Stimulated activated CD8-positive, alpha-beta memory T cell treated with anti-CD3 and anti-CD28 coated beads, Interleukin-7, amount 100 ng/mL, for 24 hours (primary cell): ENCODE measurements at places on chromosomes 4 and X.

DNA sequence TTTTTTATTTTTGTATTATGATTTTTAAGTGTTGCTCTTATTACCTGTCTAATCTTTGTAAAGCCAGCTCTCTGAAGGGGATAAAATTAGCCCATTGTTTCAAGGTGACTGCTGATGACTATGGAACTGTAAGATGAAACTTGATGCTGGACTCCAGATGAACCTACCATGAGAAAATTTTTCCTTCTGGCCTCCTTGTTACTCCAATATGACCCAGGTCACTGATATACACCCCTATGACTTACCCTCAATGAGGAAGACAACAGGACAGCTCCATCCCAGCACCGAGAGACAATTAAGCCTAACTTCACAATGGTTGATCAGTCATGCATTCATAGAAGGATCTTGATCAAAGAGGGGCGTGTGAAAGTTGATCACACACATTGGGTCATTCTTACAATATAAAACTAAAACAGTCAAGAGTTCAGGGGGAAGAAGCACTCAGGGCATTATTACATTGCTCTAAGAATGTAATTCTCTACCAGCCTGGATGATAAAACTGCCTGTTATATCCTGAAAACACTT lies 230.8 kb upstream of the AGTR2 start:
- no peak for DNase-seq

GRCh38 chrX:1416327-1416784 lies 24.4 kb upstream of the SLC25A6 start:
- no peak for DNase-seq

- DNase-seq, result no peak
These were observed 447.7 kb downstream of the STIM2 start for GRCh38 chr4:27308379-27308778.

DNA sequence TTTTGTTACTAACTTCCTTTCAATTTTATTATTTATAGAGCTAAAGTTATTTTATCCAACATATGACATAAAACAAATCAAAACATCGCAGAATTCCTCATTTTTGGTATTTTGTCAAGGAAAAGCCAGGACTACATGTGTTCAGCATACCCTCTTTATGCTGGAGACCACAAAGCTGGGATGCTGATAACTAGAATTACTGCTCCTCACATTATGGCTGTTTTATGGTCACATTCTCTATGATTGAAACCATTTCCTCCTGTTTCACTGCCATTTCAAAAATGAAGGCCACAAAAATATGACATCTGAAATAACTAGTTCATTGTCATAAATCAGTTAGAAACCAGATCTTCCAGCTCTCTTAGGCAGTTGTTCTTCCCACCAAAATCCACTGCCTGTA lies 41.7 kb downstream of the KLHL34 start:
- DNase-seq, result no peak

DNA sequence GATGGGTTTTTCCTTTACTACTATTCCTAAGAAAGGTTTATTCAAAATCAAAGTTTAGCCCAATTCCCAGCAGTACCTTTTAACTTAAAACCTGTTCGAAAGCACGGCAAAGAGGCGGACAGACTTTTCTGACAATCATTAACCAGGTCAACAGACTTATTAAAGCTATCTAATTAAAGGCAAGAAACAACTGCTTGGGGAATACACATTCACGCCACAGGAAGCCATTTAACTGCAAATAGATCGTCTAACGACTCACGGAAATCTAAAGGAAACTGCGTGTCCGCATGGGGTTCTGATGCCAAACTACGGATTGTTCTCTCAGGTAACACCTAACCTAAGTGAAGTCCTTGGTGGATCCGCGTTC lies 663 bp upstream of the USP53 start:
- DNase-seq, result no peak

- DNase-seq, result no peak
These were observed 98.9 kb downstream of the SPRY1 start for GRCh38 chr4:123495530-123495929.

DNA sequence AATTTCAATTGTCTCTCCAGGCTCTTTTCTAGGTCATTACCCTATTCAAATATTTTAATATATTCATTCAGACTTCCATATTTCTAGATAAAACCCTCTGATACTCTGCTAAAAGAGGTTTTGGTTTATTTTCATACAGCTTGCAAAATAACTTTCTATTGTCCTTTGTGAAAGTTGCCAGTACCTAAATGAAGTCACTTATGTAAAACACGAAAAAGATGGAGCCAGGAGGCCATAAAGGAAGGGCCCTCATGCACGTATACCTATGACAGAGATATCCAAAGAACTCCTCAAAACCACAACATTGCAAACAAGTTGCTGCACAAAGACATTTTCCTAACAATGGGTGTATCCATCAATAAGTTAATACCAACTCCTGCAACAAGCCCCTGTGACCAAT lies 25.7 kb upstream of the ELOVL6 start:
- DNase-seq, result no peak

DNA sequence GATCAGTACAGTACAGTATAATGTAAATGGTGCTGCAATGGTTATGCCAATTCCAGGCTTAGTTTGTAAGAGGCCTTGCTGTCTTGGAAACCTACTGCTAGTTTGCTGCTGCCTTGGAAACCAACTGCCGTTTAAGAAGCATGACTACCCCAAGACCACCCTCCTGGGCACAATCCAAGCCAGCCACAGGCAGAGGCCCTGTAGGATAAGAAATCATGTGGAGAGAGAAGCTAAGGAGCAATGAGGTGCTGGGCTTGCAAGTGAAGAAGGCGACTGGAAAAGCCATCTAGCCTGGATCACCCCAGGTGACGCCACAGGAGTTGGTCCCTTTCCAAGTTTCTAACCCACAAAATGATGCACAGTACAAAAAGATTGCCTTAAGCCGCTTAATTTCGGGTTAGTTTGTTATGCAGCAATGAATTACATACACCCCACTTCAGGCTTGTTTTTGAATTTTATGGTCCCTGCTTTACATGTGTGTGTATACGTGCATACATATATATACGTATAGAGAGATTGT lies 16.9 kb downstream of the ZFP42 start:
- DNase-seq, result no peak

GRCh38 chr4:47704693-47705325 lies 133.1 kb downstream of the CORIN start:
- DNase-seq, result no peak

- DNase-seq, result no peak
These were observed 29.8 kb downstream of the UGT2B7 start for GRCh38 chr4:69126024-69126423.
